Kidney tubule cell (primary cell): ENCODE measurements at places on chromosomes 16 and 17.

DNA sequence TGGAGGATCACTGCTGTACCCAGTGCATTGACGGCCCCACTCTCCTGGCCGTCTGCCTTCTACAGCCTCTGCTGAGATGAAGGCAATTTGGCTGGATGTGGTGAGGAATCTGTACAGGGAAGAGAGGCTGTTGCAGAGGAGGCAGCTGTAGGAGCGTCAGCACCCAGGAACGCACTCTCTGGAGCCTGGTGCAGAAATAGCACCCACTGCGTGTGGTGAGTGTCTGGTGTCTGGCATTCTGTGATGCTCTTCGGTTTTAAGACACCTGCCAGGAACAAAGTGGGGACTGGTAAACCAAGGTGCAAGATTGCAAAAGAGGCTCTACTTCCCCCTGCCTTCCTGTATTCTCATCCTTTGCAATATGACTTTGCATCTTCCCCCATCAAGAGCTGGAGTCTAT is 187.5 kb upstream of the SDK2 start:
- no peak for DNase-seq

DNA sequence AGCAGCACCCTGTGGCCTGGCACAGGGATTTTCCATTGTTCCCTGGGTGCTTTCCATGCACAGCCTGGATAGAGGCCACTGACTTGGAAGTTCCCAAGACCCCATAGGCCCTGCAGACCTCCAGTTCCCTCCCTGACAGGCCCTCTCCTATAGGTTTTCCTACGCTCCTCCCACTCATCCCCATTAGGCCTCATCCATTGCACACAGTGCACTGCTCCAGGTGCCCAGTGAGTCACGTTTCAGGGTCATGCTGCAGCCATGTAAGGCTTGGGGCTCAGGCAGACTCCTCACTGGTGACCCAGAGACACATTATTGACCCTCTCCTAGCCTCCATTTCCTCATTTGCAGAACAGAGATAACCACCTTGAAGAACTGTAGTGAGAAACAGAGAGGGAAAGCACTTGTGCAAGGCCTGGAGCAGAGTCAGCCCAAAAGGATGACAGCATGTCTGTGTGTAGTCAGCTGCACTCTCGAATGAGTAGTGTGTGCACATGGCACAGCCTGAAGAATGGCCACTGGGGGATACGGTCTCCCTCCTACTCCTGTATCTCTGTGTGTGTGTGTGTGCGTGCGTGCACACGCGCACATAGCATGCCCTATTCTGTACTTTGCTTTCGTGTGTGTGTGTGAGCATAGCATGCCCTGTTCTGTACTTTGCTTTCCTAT is 26.8 kb downstream of the DRC3 start:
- peak; percentile 22 for DNase-seq

- no peak for DNase-seq
Observed at GRCh38 chr16:23334950-23335349, 32.8 kb downstream of the SCNN1B start.

DNA sequence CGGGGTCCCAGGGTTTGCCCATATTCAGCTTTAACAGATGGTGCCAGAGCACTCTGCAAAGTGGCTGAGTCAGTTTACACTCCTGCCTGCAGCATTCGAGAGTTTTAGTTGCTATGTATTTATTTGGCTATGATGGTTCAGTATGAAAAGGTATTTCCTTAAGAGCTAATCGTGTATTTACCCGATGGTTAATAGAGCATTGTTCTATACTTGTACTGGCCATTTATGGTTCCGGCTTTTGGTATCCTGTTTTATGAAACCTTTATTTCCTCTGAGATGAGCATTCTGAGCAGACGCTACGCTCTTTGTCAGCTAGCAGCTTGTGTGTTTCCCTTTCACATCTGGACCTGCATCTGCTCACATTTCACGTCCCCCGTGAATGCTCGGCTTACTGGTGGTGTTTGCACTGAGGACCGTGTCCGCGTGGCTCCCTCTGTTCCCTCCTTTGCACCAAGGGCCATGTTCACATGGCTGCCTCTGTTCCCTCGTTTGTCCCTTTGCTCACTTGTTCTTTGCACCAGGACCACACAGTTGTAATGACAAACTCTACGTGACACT is 149.1 kb upstream of the CHMP6 start:
- no peak for DNase-seq

DNA sequence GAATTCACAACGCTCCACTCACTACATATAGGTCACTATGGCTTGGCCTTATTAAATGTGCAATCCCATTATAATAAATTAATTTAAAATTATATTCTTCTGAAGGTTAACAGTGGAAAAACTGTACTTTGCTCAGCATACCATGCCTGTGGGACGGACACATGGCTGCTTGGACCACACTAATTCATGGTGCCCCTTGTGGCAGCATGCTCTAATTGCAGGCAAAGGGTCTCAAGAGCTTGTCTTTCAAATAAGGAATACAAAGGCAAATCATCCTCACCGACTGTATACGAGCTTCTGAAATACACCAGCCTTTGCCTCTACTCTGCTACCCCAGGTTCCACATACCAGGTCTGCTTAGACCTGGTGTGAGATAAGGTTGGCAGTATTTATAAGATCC is 11.7 kb downstream of the SMPD3 start:
- DNase-seq = no peak

GRCh38 chr16:87958632-87959031 is 7.4 kb downstream of the BANP start:
- no peak for DNase-seq

DNA sequence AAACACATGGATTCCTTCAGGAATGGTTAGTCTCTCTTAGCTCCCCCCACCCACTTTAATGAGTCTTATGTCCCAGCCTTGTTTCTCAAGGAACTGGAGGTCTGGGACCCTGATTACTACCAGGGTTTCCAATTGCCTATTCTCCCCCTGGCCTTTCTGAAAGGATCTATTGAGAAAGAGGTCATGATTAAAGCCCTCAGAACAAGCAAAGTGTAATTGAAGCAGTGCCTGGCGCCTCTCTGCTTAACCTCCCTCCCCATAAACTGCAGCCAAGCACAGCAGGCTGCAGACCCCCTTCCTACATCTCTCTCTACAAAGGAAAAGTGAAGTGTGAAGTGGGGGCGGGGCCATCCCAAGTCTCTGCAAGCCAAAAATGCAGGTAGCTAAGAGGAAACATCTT is 159.7 kb upstream of the CDH11 start:
- DNase-seq = no peak

DNA sequence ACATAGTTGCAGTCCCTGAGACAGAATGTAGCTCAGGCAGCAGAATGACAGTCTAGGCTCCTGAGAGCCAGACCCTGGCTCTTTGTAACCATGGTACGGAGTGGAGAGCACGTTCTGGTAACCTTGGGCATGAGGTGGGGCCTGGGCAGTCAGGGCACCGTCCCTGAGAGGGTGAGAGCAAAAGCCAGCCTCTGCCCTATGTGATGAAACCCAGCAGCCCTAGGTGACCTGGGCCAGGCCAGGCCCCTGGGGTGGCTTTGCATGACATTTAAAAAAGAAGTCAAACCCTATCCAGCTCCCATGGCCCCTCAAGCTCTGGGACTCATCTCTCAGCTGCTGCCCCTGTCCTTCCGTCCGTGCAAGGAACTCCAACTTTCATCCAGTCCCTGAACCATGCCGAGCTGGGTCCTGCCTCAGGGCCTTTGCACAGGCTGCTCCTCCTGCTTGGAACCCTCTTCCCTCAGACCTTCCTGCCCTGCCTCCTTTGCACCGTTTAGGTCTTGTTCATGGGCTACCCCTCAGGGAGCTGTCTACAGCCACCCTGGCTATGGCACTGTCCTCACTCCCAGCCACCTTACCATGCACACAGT is 188.6 kb downstream of the NTN1 start:
- DNase-seq = no peak

DNA sequence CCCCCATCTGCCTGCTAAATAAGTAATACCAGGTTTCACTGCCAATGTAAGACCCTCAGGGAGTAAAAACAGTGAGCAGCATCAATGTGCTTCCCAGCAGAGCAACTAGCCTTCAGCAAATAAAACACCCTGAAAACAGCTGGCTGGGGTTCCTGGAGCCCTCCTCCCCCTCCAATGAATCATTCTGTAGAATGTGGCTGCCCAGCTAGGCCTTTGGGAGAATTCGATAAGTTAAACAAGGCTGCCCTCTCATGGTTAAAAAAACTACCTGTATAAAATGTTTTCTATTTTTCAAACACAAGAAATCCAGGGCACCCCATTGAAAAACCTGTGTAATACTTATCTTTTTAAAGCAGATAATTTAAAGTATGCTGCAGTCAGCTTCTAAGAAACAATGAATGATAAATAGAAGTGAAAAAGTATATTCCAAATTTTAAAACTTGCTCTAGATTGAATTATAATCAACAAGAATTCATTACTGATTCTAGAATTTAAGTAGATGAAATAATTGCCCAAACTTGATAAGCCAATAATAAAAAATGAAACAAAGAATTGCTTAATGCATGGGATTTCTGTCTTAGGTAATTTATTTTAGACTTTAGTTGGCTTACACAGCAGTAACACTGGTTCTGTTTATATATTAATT is 9.4 kb upstream of the TOM1L1 start:
- peak; percentile 74 for DNase-seq

- peak; percentile 42 for DNase-seq
Observed at GRCh38 chr17:61218438-61218837, 181.2 kb upstream of the TBX2 start.

- DNase-seq = no peak
Observed at GRCh38 chr16:47524007-47524405, 62.9 kb downstream of the PHKB start.

GRCh38 chr16:76303637-76304314 is 26.6 kb downstream of the CNTNAP4 start:
- no peak for DNase-seq

DNA sequence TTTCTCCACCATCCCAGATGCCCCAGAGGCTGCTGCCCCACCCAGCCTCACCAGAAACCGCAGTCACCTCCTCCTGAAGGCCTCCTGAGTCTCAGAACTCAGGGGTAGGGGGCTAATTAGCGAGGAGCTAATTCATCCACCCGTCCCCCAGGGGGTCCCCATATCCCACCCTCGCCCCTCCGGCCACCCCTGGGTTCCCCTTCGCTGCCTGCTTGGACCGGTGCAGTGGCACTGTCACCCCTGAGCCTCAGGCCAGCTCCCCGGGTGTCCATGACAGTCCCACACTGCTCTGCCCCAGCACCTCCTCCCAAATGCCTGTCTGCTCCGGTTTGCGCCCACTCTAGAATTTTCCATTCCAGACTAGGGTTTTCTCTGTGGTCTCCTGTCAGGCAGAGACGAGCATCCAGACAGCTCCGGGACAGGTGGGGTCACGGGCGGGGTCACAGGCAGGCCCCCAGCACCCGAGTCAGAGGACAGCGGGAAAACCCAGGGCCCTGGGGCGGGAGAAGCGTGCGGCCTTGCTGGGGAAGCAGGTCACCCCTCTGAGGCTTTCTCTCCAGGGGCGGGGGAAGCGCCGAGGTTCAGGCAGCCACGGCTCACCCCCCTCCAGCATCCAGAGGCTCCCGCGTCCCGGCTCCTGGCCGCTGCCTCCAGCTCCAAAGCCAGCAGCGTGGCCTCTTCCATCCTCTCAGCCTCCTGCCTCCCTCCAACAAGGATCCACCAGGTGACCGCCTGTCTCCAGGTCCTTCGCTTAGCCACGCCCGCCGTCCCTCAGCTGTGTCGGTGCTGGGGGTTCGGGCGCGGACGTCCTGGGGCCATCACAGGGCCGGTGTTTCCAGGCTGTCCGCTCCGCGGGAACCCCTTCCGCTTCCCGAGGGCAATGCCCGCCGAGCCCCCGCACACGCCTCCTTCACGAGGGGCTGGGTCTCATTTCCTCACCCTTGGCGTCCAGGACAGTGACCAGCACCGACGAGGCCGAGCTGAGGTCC is 3.1 kb upstream of the PERCC1 start:
- no peak for DNase-seq

GRCh38 chr17:79619636-79620206 is 8.9 kb upstream of the RBFOX3 start:
- no peak for DNase-seq

DNA sequence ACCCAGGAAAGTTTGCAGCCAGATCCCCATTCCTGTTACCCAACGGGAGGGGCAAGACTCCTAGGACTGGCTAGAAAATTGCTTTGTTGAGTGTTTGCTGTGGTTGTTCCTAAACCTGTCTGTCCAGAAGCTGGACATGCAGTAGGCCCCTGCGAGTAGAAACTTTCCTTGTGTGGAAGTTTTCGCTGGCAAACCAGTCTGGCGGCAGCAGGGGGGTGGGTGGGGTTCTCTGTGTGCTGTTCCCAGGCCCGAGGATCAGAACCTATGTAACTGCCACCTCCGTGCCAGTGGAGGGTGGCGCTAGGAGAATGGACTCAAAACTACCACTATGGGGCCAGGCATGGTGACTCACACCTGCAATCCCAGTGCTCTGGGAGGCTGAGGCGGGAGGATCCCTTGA is 9.2 kb downstream of the SGSM2 start:
- DNase-seq = no peak

DNA sequence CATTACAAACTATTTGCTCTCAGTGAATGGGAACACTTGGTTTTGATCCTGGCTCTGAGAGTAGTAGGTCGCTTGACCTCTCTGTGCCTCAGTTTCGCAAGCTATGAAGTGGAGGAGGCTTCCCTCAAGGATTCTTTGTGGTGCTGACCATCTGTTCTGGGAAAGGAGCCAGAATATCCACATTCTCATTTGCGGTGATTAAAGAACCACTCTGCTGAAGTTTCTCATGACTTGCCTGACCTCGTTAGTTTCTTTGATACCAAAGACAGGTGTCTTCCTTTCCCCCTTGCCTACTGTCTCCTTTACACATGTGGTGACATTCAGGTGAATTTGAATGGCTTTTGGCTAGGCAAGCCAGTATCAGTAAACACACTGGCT is 116.0 kb downstream of the SNX29 start:
- DNase-seq = peak; percentile 84

- no peak for DNase-seq
Observed at GRCh38 chr16:89295915-89296314, 78.4 kb downstream of the ZNF778 start.

DNA sequence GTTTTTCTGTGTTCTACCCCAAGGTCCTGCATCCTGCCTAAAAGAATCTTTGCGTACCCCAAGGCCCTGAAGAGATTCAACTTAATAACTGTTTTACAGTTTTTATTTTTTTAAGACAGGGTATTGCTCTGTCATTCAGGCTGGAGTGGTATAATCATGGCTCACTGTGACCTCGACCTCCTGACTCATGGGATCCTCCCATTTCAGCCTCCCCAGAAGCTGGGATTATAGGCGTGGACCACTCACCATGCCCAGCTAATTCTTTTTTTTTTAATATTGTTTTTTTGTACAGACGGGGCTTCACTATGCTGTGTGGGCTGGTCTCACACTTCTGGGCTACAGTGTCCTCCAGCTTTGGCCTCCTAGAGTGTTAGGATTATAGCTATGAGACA is 9.3 kb upstream of the FAAP100 start:
- DNase-seq = peak; percentile 25

- no peak for DNase-seq
Observed at GRCh38 chr17:14436266-14436665, 135.4 kb downstream of the HS3ST3B1 start.

- peak; percentile 44 for DNase-seq
Observed at GRCh38 chr17:2547176-2547575, 35.5 kb upstream of the METTL16 start.

DNA sequence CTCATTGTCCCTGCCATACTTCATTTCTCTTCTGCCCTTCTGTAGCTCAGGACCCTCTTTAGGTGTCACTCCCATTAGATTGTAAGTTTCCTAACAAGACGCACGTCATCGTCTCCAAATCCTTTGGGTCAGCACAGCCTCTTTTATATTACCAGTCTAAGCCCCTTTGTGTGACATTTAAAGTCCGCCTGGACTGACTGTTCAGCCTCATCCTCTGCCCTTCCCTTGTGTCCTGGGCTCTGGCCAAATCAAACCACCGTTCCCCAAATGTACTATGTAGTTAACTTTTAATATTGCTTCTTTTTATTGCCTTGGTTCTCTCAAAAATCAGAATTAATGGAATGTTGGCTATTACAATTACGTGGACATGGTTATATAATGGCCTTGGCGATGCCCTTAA is 38.2 kb downstream of the PITPNC1 start:
- no peak for DNase-seq
